AG08395 (cell line): ENCODE measurements at places on chromosomes 12 and 14.

DNA sequence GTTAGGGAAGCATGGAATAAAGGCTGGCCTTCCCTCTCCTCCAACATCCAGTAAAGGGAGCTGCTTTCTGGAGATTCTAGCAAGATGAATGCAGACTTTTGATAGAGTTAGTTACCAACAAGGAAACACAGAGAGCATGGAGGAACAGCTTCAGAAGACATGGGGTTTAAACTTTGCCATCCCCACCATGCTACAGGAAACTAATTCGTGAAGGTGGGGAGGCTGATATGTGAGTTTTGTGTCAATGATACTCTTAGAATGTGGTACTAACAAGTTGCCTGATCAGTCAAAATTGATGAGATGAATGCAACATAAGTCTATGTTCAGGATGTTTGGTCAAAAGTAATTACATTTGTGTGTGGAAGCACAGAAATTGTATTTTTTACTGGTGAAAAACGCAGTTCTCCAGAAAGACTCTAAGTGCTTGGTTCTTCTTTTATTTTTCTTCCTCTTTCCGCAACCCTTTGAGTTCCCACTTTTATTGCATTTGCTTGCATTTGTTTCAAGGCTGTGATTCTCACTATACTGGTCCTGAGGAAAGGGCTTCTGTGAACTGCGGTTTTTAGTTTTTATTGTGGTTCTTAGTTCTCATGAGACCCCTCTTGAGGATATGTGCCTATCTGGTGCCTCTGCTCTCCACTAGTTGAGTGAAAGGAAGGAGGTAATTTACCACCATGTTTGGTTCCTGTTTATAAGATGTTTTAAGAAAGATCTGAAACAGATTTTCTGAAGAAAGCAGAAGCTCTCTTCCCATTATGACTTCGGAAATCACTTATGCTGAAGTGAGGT, at the start of gene CLEC4A:
TSS of gene CLEC4A (plus strand) at position 494 of the 789 bp plus-strand sequence. CDS start at position 756, 262 bp downstream.
- no peak for DNase-seq

GRCh38 chr12:2306012-2306411, 253.2 kb downstream of the CACNA1C start:
- DNase-seq, result no peak

DNA sequence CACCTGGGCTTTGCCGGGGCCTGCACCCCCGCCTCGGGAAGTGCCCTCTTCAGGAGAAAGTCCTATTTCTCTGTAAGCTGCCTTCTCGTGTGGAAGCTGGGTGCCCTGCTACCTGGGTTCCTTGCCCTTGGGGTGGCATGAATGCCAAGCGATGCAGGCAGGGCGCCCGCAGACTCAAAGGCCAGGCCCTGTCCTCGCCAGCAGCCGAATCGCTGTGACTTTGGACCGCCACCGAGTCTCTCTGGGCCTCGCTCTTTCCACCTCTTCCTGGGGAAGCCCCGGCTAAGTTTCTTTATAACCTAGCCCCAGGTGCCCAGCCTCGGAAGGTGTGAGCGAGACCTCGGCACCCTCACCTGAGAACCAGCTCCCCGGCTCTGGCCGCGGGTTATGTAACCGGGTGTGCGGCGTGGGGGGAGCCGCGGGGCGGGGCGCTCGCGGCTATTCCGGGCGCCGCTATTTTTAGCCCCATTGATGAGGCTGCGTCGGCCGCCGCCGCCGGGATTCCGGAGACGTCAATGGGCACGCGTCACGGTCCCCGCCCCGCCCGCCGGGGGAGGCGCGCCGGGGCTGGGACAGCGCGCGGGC, 14.6 kb upstream of the NR4A1 start:
- peak; percentile 86 for DNase-seq

GRCh38 chr14:61641914-61642613, 53.2 kb upstream of the HIF1A start:
- DNase-seq, result peak; percentile 49

GRCh38 chr12:65459545-65459944, 181.1 kb downstream of the MSRB3 start:
- no peak for DNase-seq

DNA sequence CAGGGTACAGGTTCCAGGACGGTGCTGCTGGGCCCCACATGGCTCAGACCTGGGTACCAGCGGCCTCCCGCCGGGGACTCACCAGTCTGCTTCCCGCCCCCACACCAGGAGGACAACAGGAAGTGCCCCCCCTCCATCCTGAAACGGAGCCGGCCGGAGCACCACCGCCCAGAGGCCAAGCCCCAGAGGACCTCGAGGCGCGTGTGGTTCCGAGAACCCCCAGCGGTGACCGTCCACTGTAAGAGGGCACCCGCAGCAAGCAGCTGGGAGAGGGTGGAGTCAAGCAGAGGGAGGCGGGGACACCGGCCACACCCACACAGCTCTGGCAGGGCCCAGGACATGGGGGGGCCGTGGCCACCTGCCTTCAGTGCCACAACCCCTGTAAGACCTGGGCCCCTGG, 8.1 kb downstream of the C14orf180 start:
- no peak for DNase-seq

DNA sequence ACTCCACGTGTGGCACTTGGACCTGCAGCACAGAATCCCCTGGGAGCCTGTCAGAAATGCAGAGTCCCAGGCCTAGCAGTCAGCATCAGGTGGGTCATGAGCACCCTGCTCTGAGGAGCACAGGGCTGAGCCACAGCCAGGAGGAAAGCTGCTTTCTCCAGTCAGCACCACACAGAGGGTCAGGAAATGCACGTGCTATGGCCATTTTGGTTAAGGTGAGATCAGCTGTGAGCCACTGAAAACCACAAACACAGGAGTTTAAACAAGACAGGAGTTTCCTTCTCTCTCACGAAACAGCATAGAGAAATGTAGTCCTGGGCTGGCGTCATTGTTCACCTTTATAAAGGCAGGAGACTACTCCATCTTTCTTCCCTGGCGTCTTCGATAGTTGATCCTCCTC, 204.5 kb upstream of the SFSWAP start:
- DNase-seq, result no peak

- no peak for DNase-seq
Measured at GRCh38 chr14:77869340-77869739, 69.4 kb downstream of the ADCK1 start.

- DNase-seq, result no peak
Measured at GRCh38 chr12:542395-543113, 82.8 kb downstream of the B4GALNT3 start.

GRCh38 chr12:43132291-43132690, 419.7 kb downstream of the ADAMTS20 start:
- DNase-seq, result no peak

DNA sequence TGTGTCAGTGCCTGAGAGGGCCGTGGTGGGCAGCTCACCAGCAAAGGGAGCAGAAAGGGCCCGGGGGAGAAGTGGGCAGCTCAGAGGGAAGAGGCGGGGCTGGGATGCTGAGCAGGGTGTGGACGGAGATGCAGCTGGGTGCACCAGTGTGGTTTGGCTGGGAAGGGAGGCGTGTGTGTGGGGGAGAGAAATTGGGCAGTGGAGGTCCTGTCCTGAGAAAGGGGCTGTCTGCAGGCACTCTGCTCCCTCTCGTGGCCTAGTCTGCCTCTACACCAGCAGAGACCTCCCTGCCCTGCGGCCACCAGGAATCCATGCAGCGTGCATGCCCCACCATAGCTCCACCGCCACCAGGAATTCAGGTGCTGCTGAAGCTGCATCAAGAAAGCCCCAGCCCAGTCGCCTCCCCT, 6.4 kb downstream of the TMEM121 start:
- peak; percentile 70 for DNase-seq

- peak; percentile 17 for DNase-seq
Measured at GRCh38 chr12:107564946-107565345, 120.7 kb upstream of the PWP1 start.

DNA sequence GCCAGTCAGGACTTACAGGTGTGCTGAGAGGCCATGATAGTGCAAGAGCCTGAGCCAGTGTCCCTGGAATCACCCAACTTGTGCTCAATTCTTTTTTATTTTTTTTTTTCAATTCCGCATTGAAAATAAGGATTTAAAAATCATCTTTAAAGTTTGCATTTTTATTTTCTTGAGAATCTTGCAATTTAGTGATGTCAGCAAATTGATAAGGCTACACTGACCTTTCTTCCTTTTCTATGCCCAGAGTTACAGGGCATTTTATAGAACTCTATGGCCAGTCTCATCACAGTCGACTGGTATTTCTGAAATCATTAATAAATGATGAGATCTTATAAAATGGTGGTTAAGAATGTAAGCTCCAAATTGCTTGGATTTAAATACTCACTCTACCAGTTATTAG, 63.3 kb upstream of the PRKD1 start:
- no peak for DNase-seq

DNA sequence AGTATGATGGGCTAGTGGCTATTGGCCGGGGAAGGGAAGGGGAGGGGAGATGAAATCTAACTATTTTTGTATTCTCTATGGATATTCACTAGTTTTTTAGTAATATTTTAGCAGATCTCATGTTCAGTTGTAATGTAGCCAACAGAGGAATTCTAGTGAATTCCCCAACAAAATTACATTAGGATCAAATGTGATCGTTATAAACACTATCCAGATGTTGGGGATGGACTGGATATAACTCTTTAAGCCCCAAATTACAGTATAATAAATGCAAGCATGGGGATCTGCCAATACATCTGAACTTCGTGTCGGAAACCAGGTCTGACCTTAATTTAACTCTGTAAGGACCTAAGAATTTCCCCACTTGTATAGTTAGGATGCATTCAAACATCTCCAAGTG, 21.5 kb downstream of the LLPH start:
- DNase-seq, result no peak

GRCh38 chr12:53391724-53392123, 11.7 kb downstream of the SP1 start:
- DNase-seq, result no peak
